ENCODE measurements at places on chromosomes 4 and X.

DNA sequence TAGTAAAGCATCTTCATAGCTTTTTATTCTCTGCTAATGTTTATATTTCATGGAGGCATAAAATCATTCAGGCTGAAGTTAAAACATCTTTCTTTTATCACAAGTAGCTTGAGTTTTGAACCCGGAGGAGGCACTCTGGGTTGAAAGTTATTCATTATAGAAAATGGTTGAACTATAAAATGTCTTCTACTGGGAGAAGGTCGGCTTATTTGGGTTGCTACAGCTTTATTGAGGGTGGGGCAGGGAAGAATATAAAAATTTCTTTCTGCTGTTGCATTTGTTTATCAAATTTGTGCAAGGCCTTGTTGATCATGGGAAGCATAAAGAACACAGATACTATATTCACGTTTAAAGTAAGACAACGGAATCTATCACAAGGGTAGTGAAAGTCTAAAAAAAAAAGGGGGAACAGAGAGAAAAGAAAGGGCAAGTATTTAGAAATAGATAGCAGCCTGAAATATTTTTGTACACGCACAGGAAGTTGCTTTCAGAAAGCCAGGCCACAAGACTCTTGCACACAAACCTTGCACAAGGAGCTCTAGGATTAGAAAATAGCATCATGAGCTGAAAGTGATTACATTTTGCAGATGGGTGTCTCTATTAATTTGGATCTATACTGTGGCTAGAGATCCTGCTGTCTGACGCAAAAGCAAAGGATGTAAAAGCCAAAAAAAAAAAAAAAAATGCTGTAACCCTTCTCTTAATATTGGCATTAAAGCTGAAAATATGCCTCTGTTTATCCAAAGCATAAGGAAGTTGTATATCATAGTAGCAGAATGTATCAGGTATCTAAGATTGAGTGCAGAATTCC lies 37.2 kb upstream of the FAM9C start:
- DNase-seq = no peak

DNA sequence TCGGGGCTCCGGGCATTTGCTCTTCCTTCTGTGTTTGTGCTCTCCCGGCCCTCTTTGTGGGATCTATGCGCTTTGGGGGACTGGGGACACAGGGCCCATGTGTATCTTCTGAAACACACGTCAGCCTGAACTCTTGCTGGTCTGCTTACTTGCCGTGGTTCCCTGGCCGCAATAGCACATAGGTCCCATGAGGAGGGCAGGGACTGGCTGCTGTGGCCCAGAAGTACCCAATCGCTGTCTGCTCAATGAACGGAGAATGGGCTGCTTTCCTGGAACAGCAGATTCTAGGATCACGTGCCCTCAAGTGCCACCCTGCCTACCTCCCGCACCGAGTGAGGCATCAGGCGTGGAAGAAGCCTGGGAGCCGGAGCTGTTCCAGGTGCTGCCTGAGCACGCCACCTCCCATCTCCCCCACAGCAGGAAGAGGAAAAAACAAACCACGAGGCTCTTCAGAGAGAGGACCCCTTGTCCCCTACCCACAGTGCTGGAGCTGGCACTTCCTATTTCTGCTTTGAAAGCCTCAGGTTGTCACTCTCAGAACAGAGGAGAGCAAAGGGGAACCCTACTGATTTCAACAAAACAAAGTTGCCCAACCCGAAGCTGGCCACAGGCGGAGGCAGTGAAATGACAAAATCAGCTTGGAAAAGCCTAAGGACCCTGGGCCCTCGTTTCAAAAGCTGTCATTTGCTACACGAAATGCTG lies 3.8 kb downstream of the G6PD start:
- DNase-seq = no peak

DNA sequence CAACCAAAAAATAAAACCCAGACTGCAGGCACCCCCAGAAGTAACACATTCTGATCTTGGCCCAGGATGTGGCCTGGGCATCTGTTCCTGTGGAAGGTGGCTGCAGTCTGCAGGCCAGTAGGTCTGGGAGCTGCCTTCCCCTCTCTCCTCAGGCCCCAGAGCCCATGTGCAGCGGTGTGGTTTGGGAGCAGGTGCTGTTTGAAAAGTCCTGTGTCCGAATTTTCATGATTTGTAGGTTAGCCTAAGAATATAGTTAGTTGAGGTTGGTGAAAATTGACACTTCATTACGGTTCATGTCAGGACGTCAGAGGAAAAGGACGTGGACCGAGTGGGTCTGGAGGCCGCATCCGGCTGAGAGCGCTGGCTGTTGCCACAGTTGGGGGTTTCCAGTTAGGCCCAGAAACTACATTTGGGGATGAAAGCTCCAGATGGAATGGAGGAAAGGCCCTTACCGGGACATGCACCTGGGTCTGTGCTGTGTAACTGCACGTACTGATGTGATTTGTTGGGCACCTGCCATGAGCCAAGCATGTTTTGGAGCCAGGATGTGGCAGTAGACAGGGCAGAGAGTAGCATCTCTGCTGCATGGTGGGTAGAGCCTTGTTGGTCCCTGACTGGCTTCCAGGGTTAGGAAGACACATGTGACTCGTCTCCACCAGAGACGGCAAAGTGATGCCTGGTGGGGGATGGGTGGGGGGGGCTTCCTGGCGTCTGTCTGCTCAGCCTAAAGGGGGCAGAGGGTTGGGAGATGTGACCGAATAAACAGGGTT lies 21.7 kb upstream of the HGFAC start:
- peak; percentile 41 for DNase-seq

DNA sequence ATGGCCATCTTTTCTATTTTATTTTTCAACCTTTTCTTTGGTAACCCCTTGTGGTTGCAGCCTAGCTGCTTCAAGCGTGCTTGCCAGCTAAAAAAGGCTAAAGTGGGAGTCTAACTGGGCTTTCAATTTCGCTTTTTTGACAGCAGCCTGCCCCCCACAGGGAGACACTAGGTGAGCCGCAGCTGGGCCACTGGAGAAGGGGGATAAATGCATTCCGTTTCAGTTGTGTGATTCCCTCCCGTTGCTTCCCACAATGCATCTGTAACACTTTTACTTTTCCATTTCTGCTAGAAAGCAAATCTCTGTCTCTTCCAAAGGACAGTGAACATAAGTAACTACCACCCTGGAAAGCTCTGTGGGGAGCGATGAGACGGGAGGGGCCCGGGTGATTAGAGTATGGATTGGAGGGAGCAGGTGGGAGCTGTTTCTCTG lies 86.3 kb upstream of the RAPGEF2 start:
- DNase-seq = peak; percentile 87

DNA sequence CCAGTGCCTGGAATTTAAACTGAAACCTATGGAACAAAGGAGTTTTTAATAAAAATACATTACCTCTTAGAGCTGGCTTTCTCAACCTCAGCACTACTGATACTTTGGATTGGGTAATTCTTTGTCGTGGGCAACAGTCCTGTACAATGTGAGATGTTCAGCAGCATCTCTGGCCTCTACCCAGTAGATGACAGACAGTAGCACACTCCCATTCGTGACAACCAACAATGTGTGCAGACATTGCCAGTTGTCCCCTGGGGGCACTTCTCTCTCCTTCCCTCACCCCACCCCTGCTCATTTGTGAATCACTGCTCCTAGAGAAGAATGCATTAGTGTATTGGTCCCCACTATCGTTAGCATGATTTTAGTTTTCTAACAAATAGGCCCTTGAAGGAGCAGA lies 16.2 kb downstream of the GPAT3 start:
- DNase-seq = peak; percentile 14

- no peak for DNase-seq
Measured at GRCh38 chr4:160928482-160928881, 1235.3 kb downstream of the FSTL5 start.

GRCh38 chr4:98932539-98932938 lies 3.6 kb upstream of the EIF4E start:
- DNase-seq = no peak

- DNase-seq = no peak
Measured at GRCh38 chr4:124025428-124025827, 628.8 kb downstream of the SPRY1 start.

DNA sequence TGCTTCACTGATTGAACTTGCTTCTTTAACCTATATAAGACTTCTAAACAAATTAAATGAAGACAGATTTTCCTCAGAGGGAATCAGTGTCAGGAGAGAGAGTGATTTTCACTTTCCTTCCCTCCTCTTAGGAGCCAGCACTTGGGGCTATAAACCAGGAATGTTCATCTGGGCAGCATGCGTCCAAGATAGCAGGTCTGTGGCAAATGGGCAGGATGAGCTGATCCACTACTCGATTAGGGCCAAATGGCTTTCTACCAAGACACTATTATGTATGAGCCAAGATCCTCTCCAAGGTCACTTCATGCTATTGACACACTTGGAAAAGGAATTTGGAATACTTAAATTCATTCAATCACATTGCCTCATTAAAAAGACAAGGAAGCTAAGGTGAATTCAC lies 203.9 kb upstream of the GRID2 start:
- DNase-seq = no peak

GRCh38 chr4:103915224-103915869 lies 195.6 kb upstream of the TACR3 start:
- DNase-seq = peak; percentile 31

DNA sequence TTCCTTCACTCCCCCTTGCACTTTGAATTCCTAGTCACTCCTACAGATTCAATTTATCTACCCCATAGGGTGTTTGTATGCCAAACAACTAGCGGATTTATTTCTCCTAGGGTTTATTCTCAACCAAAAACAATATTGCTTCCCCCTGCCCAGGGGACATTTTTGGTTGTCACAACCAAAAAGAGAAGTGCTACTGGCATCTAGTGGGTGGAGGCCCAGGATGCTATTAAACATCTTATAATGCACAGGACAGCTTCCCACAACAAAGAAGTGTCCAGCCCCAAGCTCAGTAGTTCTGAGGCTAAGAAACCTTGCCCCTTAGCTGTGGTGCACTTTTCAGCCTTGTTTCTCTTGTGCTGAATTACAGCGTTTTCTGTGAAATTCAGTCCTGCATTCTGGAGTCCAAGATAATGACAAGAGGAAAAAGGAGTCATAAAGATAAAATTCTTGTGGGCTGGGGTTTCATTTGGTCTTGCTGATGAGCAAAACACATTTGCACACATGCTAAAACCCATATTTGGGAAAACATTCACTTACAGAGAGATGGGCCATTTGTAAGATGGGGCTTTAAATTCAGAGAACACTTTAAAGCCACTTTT lies 11.2 kb upstream of the SYTL4 start:
- no peak for DNase-seq

DNA sequence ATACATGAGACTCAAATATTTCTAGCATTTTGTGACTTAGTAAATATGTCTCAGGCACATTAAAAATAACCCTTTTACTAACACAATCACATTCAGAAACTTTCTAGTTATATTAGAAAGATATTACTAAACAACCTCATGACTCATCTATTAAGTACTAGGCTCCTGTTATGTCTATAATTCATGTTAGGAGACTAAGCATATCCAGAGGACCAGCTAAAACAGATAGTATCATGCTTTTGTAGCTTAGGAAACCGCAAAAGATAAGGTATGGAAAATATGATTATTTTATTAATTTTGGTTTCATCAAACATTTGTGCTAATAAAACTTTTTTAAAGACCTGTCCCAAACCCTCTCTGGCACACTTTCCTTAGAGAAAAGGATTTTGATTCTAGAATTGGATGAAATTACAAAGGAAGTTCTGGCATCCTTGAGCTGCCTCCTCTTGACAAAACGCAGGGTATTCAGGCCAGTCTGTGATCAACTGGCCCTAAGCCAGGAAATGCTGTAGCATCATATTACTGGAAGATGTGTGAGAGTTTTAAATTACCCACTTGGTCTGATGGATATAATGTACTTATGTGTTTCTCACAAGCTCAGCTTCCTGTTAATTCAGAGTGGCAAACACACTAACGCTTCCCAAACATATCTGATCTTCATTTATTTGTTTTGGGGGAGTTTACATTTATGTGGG lies 60.4 kb downstream of the NRK start:
- DNase-seq = peak; percentile 0

DNA sequence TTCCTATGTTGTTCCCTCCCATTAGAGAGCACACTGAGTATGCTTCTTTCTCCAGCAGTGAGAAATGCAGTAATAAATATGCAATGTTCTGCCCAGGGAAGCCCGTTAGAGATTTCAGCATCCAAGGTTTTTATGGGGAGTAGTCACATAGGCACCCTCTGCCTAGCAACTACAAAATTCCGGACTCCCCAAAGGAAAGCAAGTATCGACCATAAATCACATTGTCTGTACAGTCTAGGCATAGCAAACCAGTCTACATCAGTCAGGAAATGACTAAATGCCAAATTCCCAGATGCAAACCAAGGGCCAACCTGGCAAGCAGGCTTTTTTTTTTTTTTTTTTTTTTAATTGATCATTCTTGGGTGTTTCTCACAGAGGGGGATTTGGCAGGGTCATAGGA lies 34.8 kb downstream of the GPR101 start:
- DNase-seq = peak; percentile 23

- no peak for DNase-seq
Measured at GRCh38 chr4:142331646-142332045, 514.5 kb downstream of the INPP4B start.

- peak; percentile 73 for DNase-seq
Measured at GRCh38 chrX:19887911-19888879, 795 bp upstream of the SH3KBP1 start.

GRCh38 chr4:121977251-121978171 lies 25.7 kb upstream of the TRPC3 start:
- no peak for DNase-seq

DNA sequence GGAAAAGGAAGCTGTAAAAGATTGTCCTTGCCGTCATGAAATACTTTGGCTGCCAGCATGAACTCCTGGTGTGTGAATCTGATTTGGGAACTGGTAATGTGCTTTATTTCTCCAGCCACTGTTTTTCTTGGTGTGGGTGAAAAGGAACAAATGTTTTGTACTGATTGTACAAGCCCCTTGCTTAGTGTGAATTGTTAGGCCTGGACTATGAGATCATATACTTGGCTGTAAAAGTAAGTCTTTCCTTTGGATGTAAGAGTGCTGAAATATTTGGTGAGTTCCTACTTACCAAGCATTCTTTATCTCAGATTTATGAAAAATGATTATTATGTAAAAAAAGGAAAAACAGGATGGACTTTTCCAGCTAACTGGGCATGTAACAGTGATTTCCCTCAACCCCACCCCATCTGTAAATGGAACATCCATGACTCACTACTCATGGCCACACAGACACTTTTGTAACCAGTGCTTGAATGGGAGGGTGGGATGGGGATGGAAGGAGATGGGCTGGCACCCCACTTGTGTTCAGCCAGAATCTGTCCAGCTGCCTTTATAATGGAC lies 6.3 kb downstream of the FNIP2 start:
- DNase-seq = no peak

DNA sequence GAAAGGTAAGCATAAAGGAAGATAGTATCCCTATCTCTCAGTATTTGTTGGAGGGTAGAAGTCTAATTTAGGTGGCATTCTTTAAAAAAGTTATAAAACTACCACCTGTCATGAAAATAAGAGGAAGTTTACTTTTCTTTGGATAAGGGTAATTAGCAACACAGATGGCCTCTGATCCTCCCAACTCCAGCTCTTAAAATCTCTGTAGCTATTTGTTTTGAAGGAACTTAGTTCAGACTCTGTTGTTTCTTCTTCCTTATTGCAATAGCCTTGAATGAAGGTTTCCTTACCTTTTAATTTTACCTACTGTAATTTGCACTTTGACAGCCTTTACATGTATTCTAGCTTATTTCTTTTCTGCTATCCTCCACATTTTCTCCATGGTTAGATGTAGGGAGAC lies 1261.3 kb downstream of the RAPGEF2 start:
- DNase-seq = no peak

All from A673 (cell line).